ENCODE measurements at places on chromosomes 13 and 19.

DNA sequence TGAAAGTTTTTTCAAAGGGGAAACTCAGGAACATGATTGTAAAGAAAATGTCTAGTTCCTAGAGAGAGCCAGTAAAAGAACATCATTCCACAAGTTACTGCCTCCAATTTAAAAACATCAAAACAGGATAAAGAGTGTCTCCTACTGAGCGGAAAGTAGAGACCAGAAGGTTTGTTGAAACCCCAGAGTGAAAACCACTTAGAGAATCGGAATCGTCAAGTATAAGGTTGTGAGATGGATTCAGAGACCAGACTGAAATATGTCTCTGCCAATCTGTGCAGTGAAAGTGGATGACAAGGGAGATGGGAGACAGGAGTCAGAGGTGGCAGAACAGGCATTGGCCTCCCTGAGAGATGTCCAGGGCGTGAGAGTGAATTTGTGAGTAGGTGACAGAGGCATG lies 133.4 kb downstream of the GPC6 start:
- DNase-seq, result no peak

DNA sequence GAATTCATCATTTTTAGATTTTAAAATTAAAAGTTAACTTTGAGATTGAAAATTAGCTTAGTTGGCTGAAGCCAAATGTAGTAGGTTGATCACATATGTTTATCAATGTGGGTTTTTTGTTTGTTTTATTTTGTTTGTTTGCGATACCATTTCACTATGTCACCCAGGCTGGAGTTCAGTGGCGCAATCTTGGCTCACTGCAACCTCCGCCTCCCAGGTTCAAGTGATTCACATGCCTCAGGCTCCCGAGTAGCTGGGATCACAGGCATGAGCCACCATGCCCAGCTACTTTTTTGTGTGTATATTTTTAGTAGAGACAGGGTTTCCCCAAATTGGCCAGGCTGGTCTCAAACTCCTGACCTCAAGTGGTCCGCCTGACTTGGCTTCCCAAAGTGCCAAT lies 665.7 kb upstream of the SLC10A2 start:
- DNase-seq, result no peak

DNA sequence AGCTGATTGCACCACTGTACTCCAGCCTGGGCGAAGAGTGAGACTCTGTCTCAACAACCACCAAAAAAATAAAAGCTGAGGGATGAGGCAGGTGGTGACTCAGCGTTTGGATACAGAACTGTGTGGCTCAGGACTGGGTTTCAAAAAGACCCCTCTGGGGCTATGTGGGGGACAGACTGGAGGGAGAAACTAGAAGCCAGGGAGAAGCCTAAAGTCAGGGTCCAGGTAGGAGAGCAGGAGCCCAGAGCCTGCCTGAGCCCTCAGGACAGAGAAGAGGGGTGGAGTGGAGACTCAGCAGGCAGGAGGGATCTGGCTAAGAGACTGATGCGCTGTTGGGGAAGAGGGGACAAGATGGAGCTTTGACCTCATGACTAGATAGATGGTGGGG lies 1.8 kb upstream of the CD37 start:
- peak; percentile 19 for DNase-seq

DNA sequence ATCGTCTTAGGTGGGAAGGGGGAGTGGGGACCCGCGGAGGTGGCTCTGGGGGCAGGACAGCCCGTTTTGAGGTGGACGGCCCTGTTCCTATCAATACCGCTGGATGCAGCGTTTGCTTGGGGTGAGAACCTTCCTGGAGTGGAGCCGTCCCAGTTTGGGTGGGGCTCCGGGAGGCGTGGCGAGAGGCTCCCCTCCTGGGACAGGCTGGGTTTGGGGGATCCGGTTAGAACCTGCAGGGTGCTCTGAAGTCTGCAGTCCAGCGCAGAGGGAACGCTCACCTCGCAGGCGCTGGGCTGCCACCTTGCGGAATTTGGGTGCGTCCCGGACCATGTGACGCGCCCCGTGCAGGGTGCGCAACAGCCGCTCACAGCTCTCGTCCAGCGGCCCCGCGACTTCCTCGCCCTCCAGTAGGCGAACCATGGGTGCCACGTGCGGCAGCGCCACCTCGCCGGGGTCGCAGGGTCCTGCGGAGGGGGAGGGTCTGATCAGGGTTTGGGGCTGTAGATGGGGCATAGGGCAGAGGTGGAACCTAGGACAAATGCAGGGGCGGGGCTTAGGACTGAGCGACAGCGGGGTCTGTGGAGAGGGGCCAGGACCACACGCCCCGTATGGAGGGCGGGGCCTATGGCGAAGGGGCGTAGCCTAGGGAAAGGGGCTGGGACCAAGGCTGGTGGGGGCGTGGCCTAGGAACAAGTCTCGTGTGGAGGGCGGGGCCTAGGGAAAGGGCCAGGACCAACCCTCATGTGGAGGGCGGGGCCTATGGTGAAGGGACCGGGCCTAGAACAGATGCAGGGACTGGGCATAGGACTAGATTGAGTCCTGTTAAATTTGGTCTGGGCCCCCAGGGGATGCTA lies 13.8 kb downstream of the SH2D3A start:
- DNase-seq, result peak; percentile 86

Measured in stimulated activated CD4-positive, alpha-beta T cell treated with anti-CD3 and anti-CD28 coated beads, Interleukin-2, amount 100 ng/mL, for 24 hours (primary cell).